ENCODE measurements at places on chromosomes 2 and 18.

DNA sequence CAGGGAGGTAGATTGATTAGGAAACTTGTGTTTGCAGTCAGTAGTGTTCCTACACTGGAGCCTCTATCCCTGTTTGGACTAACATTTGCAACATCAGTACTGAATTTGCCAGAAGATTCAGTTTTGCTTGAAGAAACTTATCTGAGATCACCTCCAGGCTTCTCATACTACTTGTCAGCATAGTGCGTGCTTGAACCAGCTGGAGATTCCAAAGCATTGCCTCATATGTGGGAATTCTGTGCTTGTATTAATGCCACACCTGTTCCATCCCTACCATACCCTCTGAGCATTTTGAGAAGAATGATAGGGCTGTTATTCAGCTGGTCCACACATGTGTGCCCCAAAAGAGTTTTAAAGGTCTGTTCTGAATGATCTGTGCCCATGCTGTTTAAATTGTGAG, 148.7 kb downstream of the RAPGEF4 start:
- no peak for DNase-seq

DNA sequence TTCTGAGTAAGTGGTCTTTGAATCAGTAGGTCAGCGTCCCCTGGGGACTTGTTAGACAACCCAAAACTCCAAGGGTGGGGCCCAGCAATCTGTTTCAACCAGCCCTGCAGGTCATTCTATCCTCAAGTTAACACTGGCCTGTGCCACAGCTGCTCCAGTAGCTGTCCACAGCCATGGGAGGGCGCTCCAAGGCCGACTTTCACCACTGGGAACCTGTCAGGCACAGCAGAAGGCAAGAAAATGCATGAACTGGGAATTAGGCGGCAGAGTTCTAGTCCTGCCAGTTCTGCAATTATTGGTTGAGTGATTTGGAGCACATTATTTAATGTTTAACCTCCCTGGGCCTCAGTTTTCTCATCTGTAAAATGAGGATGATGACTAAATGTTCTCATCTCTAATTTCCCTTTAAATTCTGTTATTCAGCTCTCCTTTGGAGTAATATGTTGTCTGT, 17.4 kb upstream of the MRPL33 start:
- DNase-seq = no peak

DNA sequence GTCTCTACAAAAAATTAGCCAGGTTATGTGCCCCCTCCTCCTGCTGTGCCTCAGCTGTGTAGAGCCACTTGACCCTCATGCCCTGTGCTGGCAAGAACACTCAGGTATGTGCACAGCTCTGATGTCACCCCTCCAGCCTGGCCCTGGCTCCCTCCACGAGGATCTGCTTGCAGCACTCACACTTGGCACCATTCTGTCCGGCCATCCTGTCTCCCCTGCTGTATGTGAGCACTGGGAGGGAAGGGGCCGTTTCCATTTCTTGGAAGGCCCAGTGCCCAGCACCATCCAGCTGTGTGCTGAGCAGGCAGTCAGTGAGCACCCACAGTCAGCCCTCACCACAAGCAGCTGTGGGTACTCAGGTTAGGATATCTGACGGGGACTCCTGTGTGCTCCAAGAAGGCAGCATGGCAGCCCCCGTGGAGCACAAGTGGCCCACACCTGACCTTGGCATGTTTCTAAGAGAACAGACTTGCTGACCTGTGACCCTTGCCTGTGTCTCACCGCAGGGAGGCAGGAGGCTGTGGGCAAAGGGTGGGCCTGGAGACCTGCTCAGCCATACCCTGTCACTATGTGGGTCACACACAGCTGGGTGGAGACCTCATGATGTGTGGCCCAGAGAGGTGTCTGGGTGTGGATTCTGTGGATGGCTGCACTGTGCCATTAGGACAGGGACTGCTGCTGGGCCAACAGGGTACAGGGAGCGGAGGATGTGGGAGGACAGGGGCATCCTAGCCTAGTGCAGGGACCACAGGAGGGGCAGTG, 31.5 kb downstream of the USP34 start:
- no peak for DNase-seq

DNA sequence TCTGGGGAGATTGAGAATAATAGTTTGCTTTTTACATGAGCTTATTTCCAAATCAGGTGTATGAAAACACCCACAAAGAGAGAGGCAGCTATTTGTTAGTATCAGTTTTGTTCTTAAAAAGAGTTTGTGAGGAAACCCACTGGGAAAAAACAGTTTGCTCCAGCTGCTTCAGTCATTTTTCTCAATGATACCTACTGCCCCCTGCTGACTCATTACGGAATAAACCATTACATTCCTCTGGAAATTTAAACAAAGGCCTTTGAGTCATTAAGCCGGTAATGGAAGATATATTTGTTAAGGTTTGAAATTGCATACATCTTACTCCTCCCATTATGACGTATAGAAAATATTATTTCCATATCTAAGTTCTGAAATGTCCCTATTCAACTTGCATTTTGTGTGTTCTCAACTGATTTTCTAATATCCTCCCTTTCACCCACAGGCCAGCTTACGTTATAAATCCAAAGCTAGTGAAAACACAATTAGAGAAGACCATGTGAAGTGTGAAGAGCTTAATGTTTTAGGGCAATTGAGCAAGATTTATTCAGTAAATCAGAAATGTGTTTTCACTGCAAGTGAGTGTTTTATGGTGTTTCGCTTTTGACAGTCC, 761.6 kb downstream of the DSC3 start:
- DNase-seq = no peak

GRCh38 chr2:218871345-218872302, 9.0 kb upstream of the WNT10A start:
- DNase-seq = no peak

DNA sequence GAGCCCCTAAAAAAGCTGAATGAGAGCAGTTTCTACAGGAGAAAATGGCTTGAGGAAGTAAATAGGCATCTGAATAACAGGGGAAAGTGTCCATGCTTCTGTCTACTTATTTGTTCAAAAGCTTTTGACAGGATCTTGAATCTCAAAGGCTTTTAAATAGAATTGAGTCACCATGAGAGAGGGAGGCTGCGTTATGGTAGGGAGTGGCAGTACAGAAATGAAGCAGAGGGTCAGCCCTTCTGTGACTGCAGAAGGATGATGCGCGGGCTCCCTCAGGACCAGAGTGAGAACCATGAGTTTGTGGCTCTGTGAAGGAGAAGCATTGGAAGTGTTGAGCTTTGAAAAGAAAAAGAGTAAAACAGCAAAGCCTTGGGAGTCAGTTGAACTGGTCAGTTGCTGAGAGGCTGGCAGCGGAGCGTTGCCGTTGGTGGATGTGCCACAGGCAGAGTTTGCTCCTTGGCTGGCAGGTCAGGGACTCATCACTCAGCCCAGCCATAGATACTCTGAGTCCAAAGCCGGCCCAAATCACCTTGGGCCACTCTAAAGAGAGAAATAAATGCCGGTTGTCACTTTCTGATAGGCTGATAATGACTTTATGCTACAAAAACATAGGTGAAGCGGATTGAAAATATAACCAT, 17.4 kb downstream of the COPS7B start:
- DNase-seq = no peak

DNA sequence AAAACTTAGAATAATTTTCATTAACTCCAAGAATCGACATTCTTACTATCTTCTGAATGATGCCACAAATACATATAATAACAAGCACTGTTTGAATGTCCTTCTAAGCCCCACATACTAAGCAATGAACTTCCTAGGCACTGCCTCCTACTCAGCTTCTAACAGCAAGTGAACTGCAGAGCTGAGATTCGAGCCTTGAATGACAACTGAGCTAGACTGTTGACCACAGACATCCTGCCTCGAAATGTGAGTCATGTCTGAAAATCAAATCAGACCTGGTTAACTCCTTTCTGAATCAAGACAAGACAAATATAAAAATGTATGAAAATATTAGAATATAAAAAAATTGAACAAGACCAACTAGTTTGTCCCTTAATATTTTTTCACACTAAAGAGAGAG, 108.1 kb downstream of the MYT1L start:
- DNase-seq = no peak

- no peak for DNase-seq
Measured at GRCh38 chr2:177683661-177684069, 291.1 kb downstream of the AGPS start.

GRCh38 chr2:20235655-20236305, 10.8 kb upstream of the SDC1 start:
- no peak for DNase-seq

GRCh38 chr2:178863856-178864620, 56.8 kb upstream of the TTN start:
- DNase-seq = no peak
